ENCODE measurements at places on chromosomes 2 and 18. TPM values are rescaled to one million over a fixed set of nuclear protein-coding genes. Genes with fewer than 3 reads are reported as not detected.

CIB4 gene
- total RNA-seq = not detected

TRIM43 gene
- total RNA-seq = not detected

KYNU gene
- total RNA-seq = 1.2 TPM

SLC9A4 gene
- not detected for total RNA-seq

BCL11A gene
- total RNA-seq = under 0.01 TPM

ZNF892 gene
- 7.9 TPM for total RNA-seq

SIX3 gene
- not detected for total RNA-seq

ACADL gene
- 0.66 TPM for total RNA-seq

DAW1 gene
- 0.17 TPM for total RNA-seq

DSG2 gene
- 0.73 TPM for total RNA-seq

PRKAG3 gene
- 0.50 TPM for total RNA-seq

CD8B2 gene
- total RNA-seq = not detected

MSTN gene
- 0.29 TPM for total RNA-seq

FTCDNL1 gene
- 3.3 TPM for total RNA-seq

KIAA2012 gene
- 0.17 TPM for total RNA-seq

POTEC gene
- not detected for total RNA-seq

SUMO1 gene
- 103 TPM for total RNA-seq

ANKRD53 gene
- total RNA-seq = 0.83 TPM

SLC11A1 gene
- total RNA-seq = 0.33 TPM

TEX44 gene
- total RNA-seq = not detected

LBX2 gene
- 6.3 TPM for total RNA-seq

LONRF2 gene
- under 0.01 TPM for total RNA-seq

CD302 gene
- 9.8 TPM for total RNA-seq

HOXD4 gene
- not detected for total RNA-seq

ALK gene
- under 0.01 TPM for total RNA-seq

TLX2 gene
- total RNA-seq = 0.58 TPM

SERPINB3 gene
- not detected for total RNA-seq

HRH4 gene
- under 0.01 TPM for total RNA-seq

DSG1 gene
- total RNA-seq = not detected

SERPINB2 gene
- total RNA-seq = 6.5 TPM

ABCB11 gene
- under 0.01 TPM for total RNA-seq

CCDC178 gene
- total RNA-seq = 0.29 TPM

SAG gene
- total RNA-seq = not detected

SERPINB8 gene
- total RNA-seq = 7.4 TPM

ZNF521 gene
- 42.6 TPM for total RNA-seq

ABCG5 gene
- not detected for total RNA-seq

CHRND gene
- total RNA-seq = not detected

GNLY gene
- total RNA-seq = not detected

SCYGR4 gene
- not detected for total RNA-seq

EGR4 gene
- 0.83 TPM for total RNA-seq

TMEFF2 gene
- 2.8 TPM for total RNA-seq

ACMSD gene
- total RNA-seq = not detected

ERMN gene
- not detected for total RNA-seq

ASPRV1 gene
- 0.33 TPM for total RNA-seq

GALNT5 gene
- total RNA-seq = 81.0 TPM

CFC1 gene
- total RNA-seq = not detected

OTOS gene
- total RNA-seq = 1.2 TPM

ALPG gene
- total RNA-seq = not detected

TRABD2A gene
- total RNA-seq = 17.5 TPM

RBKS gene
- total RNA-seq = 2.5 TPM

PARD6G gene
- total RNA-seq = 5.8 TPM

GLI2 gene
- total RNA-seq = 3.2 TPM

PDE11A gene
- not detected for total RNA-seq
